Activated CD8-positive, alpha-beta memory T cell treated with anti-CD3 and anti-CD28 coated beads for 48 hours (primary cell): ENCODE measurements at places on chromosomes 4 and X.

- no peak for DNase-seq
Observed at GRCh38 chr4:125135652-125136051, 179.1 kb upstream of the FAT4 start.

GRCh38 chr4:184936071-184936470 lies 82.2 kb upstream of the HELT start:
- no peak for DNase-seq

- DNase-seq = no peak
Observed at GRCh38 chr4:155964016-155964891, 10.6 kb upstream of the CTSO start.

- DNase-seq = no peak
Observed at GRCh38 chr4:81429031-81429430, 42.7 kb downstream of the RASGEF1B start.

DNA sequence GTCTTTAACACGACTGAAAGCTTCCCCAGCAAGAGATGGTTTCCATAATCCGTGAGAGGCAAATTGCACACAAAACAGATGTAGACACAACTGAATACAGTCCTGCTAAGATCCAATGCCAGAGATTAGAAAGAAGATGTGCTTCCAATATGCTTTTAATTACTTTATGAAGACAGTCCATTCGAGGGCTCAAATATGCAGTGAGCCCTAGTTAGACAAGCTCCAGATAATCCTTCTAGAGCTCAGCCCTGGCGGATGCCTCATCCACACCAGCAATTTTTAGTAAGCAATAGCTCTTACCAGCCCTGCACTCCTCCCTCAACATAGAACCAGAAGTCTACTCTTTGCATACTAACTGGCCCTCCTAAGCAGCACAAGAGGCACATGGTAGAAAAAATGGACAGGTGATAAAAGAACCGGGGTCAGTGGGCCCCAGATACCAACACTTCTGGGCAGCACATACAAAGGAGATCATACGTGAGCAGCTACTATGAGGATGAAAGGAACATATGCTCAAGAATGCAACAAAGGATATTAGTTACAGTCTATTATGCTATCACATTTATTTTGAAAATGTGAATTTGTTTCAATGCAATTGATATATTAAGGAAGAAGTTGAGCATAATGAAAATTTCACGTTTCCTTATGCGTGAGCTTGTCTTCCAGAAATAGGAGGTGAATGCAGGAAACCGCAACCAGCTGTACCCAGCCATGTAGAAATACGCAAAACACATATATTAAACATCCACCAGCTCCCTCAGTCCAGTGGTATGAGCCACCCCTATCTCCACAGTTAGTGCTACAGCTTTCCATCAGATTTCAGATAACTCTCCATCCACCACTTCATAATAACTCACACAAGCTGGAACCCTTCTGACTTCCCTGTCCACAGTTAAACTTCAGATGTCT lies 34.3 kb downstream of the GPC4 start:
- DNase-seq = no peak
